ENCODE measurements at places on chromosomes 2 and 18.

DNA sequence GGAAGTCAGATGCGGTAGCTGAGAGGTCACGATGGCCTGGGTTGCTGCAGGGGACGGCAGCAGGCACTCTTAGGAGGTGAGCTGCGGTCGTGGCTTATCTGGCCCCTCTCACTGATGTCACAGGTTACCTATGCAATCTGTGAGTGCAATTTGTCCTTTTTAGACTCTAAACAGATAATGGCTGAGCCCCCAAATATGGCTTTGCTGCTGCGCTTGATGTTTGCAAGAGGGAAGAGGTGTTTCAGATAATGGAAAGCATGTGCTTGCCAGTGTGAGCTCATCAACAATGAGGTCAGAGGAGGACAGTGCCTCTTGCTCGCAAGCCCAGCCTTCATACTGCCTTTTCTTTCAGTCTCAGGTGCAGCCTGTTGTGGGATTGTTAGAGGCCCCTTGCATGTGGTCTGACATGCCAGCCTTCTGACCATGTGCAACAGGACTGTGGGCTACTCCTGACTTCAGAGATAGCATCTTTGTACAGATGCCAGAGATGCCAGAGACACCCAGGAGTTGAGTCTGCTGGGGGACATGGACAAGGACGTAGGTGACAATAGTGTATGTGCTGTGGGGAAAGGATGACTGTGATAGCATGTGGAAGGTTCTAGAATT is 151.3 kb downstream of the TANC1 start:
- no peak for DNase-seq

- DNase-seq = no peak
These were observed 65.4 kb downstream of the AAK1 start for GRCh38 chr2:69578198-69578540.

- no peak for DNase-seq
These were observed 56.9 kb downstream of the CTIF start for GRCh38 chr18:48595703-48596218.

- no peak for DNase-seq
These were observed 221.4 kb upstream of the TRIB2 start for GRCh38 chr2:12495247-12495868.

GRCh38 chr18:3998698-3999333 is 456.3 kb downstream of the DLGAP1 start:
- no peak for DNase-seq

DNA sequence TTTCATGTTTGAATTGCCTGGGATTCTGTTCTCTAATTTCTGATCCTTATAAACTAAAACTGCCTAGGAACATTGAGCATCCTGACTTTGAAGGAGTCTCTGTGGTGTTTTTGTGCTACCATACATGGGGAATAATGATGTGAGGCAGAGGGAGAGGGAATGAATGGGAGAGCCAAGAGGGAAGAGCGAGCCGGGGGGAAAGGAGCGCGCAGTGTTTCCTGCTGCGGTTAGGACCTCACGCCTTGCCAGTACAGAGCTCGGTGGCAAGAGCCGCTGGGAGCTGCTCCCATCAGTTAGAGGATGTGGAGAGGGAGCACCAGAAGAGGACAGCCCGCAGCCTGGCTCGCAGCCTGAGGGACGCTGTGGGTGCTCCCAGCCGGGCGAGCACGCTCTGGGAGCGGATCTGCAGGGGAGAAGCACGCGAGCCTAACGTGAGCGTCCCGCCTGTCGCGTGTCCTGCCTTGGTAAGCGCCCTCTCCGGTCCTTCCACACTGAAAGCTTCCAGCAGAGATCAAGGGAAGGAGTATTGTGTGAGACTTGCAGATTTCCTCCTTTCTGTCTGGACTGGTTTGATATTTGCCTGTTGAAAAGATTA is 114.7 kb downstream of the FAM210A start:
- no peak for DNase-seq

DNA sequence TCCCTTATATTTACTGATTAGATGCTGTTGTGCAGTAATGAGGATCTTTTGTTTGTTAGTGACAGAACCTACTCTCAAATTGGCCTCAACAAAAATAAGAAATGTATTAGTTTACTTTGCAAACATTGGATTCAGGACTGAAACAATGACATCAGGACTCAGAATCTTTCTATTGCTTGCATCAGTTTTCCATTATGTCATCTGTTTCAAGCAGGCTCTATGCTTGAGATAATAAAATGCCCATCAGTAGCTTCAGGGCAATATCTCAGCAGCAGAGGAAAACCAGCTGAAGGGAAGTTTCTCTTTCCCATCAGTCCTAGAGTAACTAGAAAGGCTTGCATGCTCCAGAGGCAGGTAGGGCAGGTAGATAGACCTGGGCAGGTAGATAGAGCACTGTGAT is 375.5 kb upstream of the SLC8A1 start:
- DNase-seq = no peak

- DNase-seq = no peak
These were observed 63.3 kb downstream of the ZNF407 start for GRCh38 chr18:74661008-74661407.

DNA sequence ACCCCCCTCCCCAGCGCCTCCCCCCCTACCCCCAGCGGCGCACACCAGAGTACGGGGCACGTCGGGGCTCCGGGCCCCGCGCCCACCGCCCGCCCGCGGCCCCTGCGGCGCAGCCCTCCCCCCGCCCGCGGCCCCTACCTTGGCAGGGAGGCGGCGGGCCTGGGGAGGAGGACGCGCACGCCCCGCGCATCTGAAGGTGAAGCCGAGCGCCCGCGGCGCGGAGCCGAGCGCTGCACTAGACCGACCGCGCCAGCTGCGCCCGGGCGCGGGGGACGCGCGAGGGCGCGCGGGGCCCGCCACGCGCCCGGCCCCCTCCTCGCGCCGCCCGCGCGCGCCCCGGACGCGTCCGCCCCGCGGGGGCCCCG is at the start of gene ZNF516:
TSS of gene ZNF516 (minus strand) at position 237 of the 365 bp plus-strand sequence. CDS start 52,188 bp downstream, outside the sequence.
- DNase-seq = no peak

GRCh38 chr18:39313992-39314391 is 1748.4 kb upstream of the CELF4 start:
- DNase-seq = no peak

DNA sequence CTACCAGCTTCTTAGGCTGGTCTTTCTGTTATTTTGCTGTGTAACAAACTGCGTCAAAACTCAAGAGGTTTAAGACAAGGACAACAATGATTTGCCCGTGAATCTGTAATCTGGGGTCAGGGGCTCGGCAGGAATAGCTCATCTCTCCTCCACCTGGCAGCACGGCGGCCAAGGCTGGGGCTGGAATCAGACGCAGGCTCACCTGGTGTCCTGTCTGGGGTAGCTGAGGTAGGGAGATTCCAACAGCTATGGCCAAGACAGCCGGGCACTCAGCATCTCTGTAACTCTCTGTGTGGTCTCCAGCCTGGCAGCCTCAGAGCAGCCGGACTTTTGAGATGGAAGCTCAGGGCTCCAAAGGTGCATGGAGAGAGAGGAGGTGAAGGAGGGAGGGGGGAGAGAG is 42.3 kb downstream of the DNER start:
- DNase-seq = no peak

DNA sequence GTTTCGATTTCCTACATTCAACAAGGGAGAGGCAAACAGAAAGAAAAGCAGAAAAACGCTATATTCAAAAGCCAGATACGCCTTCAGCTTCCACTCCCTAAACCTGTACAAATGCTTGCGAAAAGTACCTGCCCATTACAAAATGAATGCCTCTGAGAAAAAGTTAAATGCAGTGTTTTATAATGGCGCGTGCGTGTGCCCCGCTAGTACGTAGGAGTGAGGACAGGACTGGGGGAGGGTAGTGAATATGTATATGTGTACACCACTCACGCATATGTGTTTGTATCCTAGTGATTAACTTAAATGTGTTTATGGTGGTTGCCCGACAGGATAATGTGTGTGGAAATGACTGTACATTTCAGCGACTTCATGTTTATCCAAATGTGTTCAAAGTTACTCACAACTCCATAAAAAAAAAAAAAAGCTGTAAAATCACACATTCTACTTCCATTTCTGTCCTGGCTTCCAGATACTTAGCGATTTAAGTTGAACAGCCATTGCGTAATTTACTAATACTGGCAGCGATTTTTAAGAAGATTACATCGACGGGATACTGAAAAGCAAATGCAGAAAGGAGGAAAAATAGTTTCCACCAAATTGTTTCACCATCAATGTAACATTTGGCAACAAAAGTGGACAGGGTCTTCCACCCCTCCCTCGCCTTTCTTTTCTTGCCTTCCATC is 1.3 kb downstream of the NEUROD1 start:
- DNase-seq = no peak

DNA sequence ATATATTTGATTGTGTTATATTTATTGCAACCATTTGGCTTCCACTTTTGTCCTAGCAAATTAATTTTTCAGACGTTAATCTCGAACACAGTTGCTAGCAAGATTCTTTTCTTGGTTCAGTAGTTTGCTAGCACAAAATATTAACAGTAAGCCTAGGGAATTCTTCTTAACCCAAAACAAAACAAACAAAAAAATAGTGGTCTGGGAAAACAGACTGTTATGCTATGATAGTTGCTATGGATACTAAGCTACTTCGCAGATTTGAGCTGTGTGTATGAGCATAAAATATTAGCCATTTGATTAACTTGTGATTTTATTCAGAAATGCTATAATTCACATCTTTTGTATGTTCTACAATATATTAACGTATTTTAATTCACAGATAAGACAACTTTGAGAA is 541.5 kb upstream of the NETO1 start:
- no peak for DNase-seq

- no peak for DNase-seq
These were observed 230.7 kb downstream of the HAUS1 start for GRCh38 chr18:46334868-46335281.

- no peak for DNase-seq
These were observed 1.3 kb upstream of the USP34 start for GRCh38 chr2:61471905-61472805.

DNA sequence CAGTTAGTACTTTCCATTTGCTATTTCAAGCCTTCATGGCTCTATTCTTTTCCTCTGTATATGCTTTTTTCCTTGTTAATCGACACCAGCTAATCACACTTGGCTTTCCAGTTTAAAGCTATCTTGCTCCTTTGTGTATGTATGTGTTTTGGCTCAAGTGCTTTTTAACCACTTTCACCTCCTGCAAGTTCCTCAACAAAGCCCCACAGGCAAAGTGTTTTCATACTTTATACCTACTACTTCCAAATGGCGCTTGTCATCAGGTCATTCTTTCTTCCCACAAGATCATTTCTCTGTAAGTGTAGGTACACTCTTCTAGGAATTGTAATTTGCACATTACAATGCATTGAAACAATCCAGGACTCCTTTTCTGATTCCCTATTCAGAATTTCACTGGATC is 64.0 kb upstream of the FIGN start:
- DNase-seq = no peak

DNA sequence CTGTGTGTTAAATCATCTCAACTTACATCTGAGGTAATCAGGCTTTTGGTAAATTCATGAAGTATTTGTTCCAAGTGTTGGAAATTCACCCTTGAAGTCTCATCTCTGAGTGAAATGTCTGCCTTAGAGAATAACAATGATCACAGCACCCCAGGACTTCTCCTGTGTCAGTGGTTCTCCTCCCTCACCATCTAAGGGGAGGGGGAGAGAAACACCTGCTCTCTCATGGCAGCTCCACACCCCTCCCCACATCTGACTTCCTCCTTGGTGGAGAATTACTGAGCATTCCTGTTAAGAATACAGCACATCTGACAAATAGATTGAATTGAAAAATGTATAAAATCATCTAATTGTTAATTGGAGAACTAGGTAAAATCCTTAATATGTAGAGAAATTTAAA is 532.1 kb downstream of the RNF144A start:
- no peak for DNase-seq

DNA sequence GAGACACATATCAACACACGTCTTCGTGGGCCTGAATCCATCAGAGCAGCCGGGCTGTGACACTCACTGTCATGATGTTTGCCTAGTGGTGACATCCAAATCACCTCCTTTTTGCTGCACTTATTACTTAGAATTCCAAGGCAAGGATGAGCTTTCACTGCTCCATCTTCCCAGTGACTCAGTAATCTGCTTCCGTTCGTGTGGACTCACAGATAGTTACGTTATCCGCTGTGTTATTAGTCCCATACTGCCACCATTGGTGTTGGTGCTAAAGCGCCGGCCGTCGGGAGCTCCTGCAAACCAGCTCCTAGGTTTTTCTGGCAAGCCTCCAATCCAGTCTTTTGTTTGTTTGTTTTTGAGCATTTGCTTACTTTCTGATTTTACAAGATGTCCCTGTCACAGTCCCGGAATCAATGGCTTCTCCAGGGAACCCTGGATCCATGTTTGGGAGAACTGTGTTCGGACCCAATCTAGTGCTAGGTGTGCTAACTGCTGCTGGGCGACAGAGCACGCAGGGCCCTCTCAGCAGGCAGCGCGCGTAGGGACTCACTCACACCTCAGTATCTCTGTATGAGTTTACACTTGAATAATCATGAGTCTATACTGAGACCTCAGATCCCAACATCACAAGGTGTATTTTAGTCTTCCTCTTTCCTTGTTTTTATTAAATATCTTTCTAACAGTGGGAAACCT is 42.6 kb downstream of the HDAC4 start:
- no peak for DNase-seq

DNA sequence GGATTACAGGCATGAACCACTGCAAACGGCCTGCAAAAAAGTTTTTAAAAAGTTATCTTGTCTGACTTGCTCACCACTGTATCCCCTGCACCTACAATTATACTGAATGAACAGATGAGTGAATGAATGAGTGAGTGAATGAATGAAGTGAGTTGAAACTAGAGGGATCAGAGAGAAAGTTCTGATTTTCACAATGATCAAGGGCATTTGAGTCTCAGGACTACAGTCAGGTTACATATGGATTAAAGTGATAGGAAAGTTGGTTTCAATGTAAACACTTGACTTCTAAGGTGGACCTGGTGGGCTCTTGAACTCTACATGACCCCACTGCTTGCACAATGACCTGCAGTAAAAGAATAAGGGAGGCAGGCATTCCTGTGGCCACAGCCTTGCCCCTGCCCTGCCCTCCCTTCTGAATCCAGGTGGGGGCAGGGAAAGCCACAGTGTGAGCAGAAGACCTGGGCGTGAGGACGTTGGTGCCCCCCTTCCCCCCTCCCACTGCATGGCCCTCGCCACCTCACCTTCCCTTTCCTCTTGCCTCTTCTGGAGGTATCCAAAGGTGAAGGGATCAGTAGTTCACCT is 10.7 kb downstream of the C2orf80 start:
- DNase-seq = no peak

DNA sequence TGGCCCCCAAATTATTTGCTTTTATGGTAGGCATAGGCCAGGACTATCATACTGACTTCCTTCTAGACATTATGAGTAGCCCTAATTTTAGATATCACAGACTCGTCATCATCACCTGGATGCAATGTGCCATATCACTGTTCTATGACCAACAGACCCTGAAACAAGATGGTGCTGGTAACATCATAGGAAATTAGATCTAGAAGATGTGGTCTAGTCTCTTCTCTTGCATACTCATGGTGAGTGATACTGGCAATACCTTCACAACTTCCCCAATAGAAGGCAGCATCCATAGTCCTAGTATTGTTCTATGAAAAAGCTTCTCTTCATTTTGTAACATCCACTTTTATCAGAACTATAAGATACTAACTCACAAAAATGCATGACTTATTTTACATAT is 116.3 kb upstream of the ITGA4 start:
- no peak for DNase-seq

DNA sequence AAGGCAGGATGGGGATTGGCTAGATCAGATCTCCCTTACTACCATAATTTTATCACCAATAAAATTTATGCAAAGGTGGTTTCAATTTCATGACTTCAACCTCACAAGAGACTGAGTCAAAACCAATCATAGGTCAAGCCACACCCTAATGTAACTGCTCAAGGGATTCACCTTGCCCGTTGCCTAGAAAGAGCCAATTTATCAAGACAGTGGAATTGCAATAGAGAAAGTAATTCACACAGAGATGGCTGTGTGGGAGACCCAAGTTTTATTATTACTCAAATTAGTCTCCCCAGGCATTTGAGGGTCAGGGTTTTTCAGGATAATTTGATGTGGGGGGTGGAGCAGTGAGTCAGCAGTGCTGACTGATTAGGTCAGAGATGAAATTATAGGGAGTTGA is 340.6 kb downstream of the RND3 start:
- DNase-seq = no peak

Data from fibroblast of skin of left quadriceps (primary cell).